ENCODE measurements at places on chromosomes 12 and 14.

GRCh38 chr12:105474672-105475071, 144.2 kb downstream of the C12orf75 start:
- DNase-seq = no peak

DNA sequence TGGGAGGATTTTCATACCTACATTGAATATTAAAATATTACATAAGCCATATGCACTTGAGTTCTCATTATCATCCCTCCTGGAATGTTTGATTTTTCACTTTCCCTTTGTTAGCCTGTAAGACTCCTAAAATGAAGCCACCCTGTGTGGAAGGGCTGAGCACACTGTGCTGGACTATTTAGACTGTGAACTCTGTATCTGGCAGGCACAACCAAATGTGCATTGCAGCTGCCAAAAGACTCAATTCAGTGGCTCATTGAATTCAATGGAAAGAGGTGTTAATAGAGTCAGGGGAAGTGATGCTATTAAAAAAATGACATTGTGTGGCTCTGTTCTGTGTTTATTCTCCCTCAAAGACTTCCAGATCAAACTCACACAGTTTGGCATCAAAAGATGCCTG, 111.1 kb downstream of the SMOC1 start:
- DNase-seq = no peak

DNA sequence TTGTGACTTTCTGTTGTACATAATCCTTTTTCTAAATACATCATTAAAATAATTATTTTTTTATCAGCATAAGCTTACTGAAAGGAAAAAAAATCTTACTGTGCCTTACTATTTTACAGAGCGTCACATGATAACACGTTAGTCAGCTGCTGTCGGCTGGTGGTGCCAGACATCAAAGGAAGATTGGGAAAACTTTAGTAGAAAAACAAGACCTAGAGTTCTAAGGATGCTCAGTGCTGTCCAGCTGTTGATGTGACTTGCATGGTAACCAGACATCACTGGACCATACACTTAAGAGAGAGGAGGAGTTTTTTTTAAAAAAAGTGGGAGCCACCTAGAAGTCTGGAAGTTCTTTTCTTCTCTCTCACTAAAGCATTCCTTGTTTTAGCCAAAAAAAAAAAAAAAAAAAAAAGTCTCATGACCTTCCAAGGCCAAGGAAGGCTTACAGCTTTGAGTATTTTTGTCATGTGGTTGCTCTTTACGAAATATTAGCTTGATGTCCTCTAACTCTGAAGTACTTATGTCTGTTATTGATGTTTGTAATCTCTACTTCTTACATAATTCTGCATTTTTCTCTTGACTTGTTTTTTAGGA, 4.5 kb downstream of the RASSF8 start:
- DNase-seq = no peak

DNA sequence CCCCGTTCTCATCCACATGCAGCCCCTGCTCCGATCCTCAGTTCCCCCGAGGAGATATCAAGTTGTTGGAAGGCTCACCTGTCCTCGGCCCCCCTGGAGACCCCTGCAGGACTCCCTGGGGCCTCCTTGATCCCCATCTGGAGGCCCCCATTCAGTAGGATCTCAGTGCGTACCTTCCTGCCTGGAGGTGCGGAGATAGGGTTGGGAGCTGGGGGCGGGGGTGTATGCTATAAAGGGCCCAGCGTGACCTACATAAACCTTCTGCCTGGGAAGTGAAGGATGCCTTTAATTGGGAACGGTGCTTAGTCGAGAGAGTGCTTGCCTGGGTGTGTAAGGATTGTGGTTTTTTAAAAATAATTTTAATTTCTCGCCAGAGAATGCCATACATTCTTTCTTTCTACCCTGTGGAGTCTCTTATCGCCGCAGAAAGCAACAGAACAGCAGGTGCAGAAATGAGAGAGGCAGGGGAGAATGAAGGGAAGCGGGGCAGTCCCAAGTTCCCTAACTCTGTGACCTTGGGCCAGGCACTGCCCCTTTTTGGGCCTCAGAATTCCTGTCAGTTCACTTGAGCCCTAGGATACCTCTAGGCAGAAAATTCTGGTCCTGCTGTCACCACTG, 153.7 kb downstream of the TSPAN9 start:
- DNase-seq = no peak

GRCh38 chr12:80936353-80936641, 1.4 kb downstream of the LIN7A start:
- peak; percentile 31 for DNase-seq

DNA sequence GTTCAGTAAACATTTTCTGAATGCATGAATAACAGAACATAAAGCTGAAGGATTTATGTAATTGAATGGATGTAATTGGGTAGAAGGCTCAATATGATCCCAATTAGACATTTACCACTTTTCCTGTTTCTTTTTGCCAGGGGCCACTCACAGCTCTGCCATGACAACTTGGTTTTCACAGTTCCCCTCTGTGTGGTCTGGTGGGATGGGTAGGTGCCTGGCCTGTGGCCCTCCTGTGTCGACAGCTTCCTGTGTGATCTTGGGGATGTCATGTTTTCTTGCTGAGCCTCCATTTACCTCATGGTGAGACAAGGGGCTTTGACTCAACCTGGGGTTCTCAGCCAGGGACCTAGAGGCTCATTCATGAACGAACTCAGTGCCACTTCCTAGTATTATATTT, 12.6 kb upstream of the SERPINA10 start:
- DNase-seq = no peak

DNA sequence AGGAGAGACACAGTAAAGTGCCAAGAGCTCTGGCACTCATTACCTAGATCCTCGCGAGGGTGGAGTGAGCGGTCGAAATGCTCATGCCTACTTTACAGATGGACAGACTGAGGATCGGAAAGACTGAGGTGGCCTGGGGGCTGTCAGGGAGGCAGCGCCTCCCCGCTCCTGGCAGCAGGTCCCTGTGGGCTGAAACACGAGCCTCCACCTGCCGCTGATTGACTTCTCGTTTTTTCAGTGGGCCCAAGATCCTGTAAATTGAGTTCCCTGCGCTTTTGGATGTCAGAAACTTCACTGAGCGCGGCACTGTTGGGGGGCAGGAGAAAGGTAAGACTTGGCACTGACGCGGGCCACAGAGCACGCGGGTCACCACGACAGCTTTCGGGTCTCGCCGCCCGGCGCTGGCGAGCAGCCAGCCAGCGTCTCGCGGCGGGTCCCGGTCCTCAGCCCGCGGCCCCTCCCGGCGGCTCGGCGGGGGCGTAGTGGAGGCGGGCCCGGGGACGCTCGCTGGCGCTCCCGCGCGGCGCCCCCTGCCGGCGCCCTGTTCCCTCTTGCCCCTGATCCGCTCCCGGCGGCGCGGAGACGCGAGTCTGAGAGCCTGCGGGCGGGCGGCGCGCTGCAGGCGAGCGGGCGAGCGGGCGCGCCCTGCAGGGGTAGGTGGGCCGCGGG, 552 bp upstream of the SCN8A start:
- DNase-seq = peak; percentile 62

DNA sequence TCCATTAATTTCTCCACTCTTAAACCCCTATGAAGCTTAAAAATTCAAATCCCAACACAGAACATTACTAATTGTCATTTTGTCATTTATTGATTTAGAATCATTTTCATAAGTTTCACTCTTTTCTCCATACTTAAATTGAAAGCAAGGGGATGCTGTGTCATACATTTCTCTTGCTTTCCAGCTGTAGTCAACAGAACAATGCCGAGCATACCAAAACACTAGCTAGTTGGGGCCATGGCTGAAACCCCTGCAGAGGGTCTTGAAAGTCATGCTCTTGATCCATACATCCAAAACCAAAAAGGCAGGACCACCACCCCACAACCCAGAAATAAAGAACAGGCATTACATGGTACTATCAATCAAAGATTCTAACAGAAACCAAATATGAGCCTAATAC, 9.0 kb downstream of the EXOC5 start:
- DNase-seq = no peak

- DNase-seq = peak; percentile 74
These were observed 13.2 kb upstream of the TIGAR start for GRCh38 chr12:4307593-4308333.

GRCh38 chr14:31487886-31488285, at the start of gene GPR33:
GPR33 (minus strand) TSS chr14:31488039; CDS start chr14:31483965, 4,074 bp downstream.
- no peak for DNase-seq

- DNase-seq = no peak
These were observed 68.7 kb downstream of the SLC4A8 start for GRCh38 chr12:51493281-51493680.

DNA sequence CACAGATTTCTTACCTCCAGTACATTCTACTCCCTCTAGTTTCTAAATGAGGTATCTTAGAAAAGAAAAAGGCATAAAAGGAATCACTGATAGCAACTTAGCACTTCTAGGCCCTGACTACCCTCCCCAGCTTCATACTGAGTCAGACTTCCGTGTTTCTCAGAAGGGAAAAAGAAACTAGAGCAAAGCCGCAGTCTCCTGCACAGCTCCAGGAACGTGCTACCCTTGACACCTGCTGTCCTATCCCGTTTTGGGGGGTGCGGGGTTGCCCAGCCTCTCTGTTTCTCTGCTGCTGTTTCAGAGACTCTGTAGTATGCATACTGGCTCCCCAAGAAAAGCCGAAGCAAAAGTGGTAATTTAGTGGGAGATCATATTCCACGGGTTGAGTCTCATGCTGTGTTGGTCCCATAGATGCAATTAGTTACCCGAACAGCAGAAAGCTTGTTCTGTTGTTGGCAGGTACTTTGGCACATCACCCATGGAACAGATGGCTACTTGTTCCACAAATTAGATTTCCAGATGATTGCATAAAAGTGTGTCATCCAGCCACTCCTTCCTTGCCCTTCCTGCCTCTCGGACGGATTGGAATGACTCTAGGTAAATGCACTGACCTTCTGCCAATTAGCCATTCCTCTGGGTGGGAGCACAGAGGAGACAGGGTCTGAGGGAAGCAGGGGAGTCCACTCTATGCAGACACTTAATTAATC, 438.1 kb downstream of the FUT8 start:
- DNase-seq = peak; percentile 34

GRCh38 chr12:93292731-93293566, 84.8 kb upstream of the NUDT4 start:
- DNase-seq = no peak

DNA sequence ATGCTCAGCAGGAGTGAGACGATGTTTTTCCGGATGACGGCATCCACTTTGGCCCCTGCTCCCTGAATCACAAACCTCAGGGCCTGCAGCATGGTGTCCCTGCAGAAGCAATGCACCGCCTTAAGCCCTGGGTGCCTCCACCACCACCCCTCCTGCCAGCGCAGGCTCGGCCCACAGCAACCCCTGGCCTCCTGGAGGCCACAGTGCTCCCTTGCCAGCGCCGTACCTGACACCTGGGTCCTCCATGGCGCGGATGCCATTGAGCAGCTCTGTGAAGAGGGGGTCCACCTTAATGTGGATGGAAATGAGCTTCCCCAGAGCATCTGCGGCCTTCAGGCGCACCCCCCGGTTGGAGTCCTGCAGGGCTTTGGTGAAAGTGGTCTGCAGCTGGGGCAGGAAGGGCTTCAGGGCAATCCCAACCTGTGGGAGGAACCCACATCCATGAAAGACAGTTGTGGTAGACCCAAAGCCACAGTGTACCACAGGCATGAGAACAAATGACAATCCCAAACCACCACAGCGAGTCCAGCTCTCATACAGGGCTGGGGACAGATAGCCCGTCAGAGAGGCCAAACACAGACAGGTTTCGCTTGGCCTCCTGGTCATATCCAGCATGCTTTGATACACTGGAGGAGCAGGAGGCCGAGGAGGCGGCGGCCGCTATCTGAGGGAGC, 17.9 kb upstream of the RAB35 start:
- DNase-seq = no peak

Data from femur (tissue), 1 donor.